ENCODE measurements at places on chromosomes 5 and 9.
A peak's percentile ranks its signal among the peaks of the same experiment; 100 is the strongest.

DNA sequence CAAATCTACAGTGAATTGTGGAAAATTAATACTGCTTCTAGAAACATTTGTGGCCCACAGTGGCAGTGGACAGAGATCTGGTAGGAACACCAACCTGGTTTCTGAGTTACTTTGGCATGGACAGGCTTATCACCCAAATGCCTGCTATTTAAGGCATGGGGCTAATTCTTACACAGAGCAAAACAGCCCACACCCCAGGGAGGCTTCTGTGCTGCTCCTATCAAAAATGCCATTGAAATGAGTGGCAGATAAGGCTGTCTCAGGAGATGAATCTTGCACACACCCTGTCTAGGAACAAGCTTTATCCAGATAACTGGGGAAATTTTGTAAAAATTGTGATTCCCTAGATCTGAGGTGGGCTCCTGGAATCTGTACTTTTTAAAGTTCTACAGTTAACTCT lies 307.1 kb downstream of the TLE1 start:
- no peak for DNase-seq

- no peak for DNase-seq
These were observed 82.8 kb upstream of the PARP8 start for GRCh38 chr5:50583621-50584020.

DNA sequence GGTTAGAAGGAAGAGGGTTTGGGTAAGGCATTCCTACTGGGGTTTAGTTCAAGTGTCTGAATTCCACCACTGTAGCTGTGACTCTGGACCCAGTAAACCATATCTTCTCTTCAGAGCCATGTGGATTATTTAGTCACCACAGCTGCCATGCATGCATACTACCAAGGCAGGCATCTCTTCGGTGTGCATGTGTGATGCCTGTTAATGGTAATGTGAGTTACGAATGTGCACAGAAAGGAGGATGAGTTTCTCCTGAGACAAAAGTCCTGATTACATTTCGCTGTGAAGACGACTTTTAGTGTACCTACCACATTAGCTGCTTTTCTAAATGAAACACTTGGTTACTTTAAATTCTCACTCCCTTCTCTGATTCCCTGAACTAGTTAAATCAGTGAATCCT lies 9.3 kb downstream of the PBX3 start:
- DNase-seq, result no peak

DNA sequence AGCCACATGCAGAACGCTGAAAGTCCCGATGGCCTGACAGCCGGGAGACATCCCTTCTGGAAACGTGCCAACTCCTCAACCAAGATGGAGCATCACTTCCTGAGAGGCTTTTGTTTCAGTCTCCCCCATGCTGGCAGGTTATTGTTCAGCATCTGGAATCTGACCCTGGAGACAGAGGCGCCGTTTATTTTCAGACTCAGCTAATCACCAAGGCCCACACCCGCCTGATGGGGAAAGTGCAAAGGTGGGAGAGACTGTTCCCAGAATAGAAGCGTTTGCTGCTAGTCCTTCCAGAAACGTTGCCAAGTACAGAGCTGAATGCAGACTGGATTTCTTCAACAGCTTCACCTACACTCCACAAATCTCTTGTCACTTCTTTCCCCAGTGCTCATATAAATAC lies 41.8 kb upstream of the S1PR3 start:
- peak; percentile 54 for DNase-seq

DNA sequence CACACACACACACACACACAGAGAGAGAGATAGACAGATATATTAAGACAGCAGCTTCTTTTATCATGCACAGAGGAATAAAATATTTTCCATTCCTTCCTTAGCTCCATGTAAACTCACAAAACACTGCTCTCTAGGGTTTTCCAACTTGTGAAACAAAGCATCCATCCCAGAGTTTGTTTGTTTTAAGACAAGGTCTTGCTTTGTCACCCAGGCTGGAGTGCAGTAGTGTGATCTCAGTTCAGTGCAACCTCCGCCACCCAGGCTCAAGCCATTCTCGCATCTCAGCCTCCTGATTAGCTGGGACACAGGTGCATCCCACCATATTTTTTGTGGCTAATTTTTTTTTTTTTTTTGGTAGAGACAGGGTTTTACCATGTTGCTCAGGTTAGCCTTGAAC lies 298.7 kb downstream of the FBXL17 start:
- no peak for DNase-seq

DNA sequence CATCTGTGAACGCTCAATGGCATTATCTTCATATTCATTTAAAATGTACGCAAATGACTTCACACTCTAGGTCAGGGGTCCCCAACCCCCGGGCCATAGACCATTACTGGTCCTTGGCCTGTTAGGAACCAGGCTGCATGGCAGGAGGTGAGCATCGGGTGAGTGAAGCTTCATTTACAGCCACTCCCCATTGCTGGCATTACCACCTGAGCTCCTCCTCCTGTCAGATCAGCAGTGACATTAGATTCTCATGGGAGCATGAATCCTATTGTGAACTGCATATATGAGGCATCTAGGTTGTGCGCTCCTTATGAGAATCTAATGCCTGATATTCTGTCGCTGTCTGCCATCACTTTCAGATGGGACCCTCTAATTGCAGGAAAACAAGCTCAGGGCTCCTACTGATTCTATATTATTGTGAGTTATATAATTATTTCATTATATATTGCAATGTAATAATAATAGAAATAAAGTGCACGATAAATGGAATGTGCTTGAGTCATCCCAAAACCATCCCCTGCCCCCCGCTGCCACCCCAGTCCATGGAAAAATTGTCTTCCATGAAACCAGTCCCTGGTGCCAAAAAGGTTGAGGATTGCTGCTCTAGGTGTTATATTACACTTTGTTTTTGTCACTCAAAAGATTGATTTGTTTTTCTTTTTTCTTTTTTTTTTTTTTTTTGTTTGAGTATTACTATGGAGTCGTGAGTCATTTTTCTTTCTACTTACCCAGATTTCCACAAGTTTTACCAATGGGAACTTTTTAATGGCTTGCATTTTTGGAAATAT lies 127.2 kb downstream of the DOCK8 start:
- no peak for DNase-seq

GRCh38 chr5:43638546-43638945 lies 35.6 kb downstream of the NNT start:
- no peak for DNase-seq
